ENCODE measurements at places on chromosomes 16 and 17. TPM values are rescaled to one million over a fixed set of nuclear protein-coding genes. Genes with fewer than 3 reads are reported as not detected.

DNA sequence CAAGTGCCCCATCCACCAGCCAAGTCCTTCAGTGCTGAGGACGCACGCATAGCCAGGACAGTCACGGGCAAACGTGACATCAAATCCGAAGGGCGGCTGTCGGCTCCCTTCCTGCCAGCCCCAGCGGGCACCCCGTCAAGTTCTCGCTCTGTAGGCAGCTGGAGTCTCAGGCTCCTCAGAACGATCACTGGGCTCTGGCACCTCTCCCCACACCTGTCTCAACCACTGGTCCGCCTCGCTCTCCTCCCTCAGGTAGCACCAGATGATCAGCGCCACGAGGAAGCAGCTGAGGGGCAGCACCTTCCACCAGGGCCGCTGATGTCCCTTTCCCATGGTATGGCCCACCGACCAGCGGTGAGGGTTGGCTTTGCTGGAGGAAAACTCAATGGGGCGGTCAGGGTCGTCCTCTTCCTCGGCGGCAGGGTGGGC is 422 bp downstream of the UQCC4 start:
- no peaks in the 10 kb centered on the region for H3K27me3 ChIP-seq
- H3K4me1 ChIP-seq: no peaks in the 10 kb centered on the region
- peaks cover 54% of the 10 kb centered on the region for H3K36me3 ChIP-seq

NEUROD2 gene
- not detected for total RNA-seq

DNA sequence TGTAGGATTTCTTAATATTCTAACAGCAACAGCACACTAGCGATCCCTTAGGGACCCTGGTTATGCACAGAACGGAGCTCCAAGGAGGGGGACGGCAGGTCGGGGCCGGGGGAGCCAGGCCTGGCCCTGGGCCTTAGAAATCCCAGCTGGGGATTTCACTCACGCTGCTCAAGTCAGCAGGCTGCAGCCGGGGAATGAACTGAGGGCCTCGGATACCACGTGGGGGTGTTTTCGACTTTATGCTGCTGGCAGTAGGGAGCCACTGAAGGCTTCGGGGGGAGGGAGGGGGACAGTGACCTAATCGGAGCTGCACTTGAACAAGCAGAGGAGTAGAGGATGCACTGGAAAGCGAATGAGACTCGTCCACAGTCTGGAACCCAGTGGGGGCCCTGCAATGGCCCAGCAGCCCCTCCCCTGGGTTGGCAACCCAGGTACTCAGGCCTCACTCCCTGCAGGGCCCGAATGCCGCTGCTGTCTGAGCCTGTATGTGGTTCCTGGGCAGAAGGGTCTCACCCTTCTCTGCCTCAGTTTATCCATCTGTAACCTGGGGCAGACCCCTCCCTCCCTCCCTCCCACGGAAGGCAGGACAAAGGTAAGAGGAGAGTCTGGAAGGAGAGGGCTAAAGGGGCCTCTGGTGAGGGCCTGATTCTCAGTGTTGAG is 53.7 kb downstream of the RPH3AL start:
- peaks cover 7% of the 10 kb centered on the region for H3K36me3 ChIP-seq
- no peaks in the 10 kb centered on the region for H3K4me1 ChIP-seq
- H3K27ac ChIP-seq: no peak overlapping the region
- no peak overlapping the region for H3K4me3 ChIP-seq
- no peaks in the 10 kb centered on the region for H3K27me3 ChIP-seq

DNA sequence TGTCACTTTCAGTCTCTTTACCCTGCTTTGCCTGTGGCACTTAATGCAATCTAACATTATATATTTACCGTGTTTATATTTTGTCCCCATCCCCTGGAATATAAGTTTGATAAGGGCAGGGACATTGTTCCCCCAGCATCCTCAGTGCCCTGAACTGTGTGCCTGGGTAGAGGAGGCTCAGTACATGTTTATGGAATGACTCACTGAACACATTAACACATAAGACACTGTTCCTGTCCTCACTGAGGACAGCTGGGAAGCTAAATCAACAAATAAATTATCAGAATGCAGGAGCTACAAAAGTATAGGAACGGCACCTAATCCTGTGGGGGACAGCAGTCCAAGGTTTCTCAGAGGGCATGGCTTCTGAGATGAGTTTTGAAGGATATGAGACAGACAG is 27.8 kb downstream of the GRIN2A start:
- H3K4me3 ChIP-seq: no peak overlapping the region
- no peak overlapping the region for H3K27ac ChIP-seq
- no peaks in the 10 kb centered on the region for H3K27me3 ChIP-seq
- DNase-seq: no peak

DNA sequence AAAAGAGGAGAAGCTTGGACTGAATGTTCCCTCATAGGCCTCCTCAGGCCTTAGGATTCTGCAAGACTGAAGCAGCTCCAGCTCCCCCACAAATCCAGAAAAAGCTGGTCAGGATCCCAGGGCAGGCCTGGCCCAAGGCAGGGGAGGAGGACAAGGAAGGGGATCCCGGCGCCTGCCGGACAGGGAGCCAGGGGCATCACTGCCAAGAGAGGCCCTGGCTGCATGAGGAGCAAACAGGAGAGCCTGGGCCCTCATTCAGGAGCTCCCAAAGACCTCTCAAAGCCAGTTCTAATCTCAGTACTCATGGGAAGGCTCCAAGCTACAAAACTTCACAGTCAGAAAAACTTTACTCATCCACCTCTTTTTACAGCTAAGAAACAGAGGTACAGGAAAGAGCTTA is 67.3 kb downstream of the ZNF423 start:
- no peaks in the 10 kb centered on the region for H3K36me3 ChIP-seq
- no peaks in the 10 kb centered on the region for H3K4me1 ChIP-seq
- no peak overlapping the region for H3K27ac ChIP-seq
- peaks cover 92% of the 10 kb centered on the region for H3K27me3 ChIP-seq
- DNase-seq: no peak

DNA sequence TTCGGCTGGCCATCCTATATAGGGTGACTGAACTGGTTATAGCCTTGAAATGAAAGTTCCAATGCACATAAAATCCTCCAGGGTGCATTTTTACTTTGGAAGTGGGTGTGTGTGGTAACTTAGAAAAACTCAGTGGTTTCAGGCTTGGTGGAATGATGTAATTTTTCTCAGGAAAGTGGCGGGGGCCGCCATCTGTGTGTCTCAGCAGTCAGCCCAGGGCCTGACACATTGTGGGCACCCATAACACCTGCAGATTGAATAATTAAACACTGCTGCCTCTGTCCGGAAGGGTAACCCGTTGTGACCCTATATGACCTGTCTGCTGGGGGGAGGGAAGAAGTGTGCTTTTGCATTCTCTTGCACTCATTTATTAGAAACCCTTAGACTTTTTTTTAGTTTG is 2.2 kb upstream of the PDP2 start:
- H3K27me3 ChIP-seq: no peaks in the 10 kb centered on the region
- H3K27ac ChIP-seq: no peak overlapping the region
- H3K36me3 ChIP-seq: peaks cover 24% of the 10 kb centered on the region
- no peak overlapping the region for H3K4me3 ChIP-seq

- no peak overlapping the region for H3K27ac ChIP-seq
- H3K27me3 ChIP-seq: no peaks in the 10 kb centered on the region
- H3K36me3 ChIP-seq: no peaks in the 10 kb centered on the region
- H3K4me3 ChIP-seq: no peak overlapping the region
- H3K4me1 ChIP-seq: no peaks in the 10 kb centered on the region
- DNase-seq: no peak
Observed at GRCh38 chr17:54063639-54064038, 240.9 kb downstream of the KIF2B start.

- no peaks in the 10 kb centered on the region for H3K4me1 ChIP-seq
- H3K27ac ChIP-seq: no peak overlapping the region
- no peaks in the 10 kb centered on the region for H3K36me3 ChIP-seq
- H3K27me3 ChIP-seq: no peaks in the 10 kb centered on the region
- H3K4me3 ChIP-seq: no peak overlapping the region
Observed at GRCh38 chr17:10072556-10073425, 125.6 kb downstream of the GAS7 start.

NPIPB13 gene
- total RNA-seq: 20.5 TPM

NPIPB6 gene
- total RNA-seq: 2.6 TPM

Measured in Calu3 (cell line).